Posterior cingulate gyrus (tissue), 11 donors: ENCODE measurements at places on chromosomes 13 and 19.

DNA sequence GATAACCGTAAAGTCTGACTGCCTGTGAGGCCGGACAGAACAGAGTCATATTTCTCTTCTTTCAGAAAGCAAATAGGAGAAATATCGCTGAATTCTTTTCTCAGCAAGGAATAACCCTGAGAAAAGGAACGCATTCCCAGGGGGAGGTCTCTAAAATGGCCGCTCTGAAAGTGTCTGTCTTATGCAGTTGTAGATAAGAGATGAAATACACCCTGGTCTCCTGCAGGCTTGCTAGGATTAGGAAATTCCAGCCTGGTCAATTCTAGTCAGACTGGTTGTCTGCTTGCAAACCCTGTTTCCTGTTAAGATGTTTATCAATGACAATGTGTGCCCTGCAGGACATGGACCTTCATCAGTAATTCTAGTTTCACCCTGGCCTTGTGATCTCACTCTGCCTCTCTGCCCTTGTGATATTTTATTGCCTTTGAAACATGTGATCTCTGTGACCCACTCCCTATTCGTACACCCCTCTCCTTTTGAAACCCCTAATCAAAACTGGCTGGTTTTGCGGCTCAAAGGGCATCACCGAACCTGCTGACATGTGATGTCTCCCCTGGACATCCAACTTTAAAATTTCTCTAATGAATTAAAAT is 934.8 kb upstream of the SPRY2 start:
- no peak for DNase-seq

- DNase-seq: no peak
Measured at GRCh38 chr13:97255515-97256021, 33.4 kb downstream of the MBNL2 start.

DNA sequence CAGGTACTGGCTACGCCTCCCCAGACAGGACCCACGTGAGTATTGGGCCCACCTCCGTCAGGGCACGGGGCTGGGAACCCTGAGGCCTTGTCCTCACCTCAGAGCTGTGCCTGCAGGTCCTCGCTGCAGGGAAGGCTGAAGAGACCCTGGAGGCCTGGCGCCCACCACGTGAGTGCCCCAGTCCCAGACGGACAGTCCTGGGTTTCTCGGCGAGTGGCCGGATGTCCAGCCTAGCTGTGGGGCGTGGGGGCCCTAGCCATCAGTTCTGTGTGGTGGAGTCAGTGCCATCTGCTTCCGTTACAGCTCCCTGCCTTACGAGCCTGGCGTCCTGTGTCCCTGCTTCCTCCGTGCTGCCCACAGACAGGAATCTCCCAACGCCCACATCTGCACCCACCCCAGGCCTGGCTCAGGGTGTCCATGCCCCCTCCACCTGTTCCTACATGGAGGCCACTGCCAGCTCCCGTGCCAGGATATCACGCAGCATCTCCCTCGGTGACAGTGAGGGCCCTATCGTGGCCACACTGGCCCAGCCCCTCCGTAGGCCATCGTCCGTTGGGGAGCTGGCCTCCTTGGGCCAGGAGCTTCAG is 7.8 kb upstream of the OVOL3 start:
- DNase-seq: no peak

GRCh38 chr19:2303211-2303798 is 4.6 kb downstream of the LINGO3 start:
- no peak for DNase-seq

DNA sequence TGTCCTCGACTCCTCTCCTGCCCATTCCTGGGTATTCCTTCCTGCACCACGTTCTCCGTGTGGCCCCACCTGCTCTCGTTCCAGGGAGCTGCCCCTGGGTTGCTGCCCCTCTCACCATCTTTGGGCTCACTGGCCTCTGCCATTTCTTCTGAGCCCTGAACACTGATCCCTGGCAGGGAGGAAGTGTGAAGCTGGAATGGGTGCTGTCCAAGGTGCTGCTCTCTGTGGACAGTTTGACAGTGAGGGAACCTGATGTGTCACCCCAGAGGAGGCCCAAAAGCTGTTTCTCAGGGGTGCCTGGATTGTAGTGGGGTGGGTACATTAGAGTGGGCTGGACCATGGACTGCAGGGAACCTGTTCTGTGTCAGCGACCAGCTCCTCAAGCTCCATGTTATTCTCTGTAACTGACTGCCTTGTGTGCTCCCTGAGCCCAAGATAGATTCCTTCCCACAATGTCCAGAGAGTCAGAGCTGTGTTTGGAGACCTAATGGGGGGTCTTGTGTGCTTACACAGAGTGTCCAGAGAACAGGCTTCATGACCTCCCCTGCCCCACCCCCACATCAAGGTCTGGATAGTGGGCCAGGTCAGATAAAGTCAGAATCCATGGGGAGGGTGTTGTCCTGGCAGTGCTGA is 7.2 kb upstream of the CEACAM8 start:
- no peak for DNase-seq

- no peak for DNase-seq
Measured at GRCh38 chr13:110330491-110331011, 23.5 kb downstream of the COL4A2 start.

GRCh38 chr13:30796132-30796572 is 60.8 kb downstream of the ALOX5AP start:
- DNase-seq: no peak

- no peak for DNase-seq
Measured at GRCh38 chr13:82011355-82011754, 1670.4 kb upstream of the SPRY2 start.

DNA sequence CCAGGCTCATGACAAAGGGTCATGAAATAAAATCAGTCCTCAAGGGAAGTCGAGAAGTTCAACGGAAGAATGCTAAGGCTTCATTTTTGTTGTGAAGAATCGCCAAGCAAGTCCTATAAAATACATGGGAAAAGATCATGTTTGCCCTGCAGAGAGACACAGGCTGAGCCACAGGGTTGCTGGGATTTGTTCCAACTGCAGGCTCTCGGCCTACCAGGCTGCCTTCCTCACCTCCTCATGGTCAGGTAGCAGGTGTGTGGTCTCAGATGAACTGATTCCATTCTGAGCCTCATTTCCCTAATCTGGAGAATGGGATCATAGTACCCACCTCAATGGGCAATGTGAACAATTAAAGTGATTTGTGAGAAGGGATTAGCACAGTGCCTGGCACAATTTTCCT is 114.9 kb upstream of the SPATA13 start:
- DNase-seq: no peak
